ENCODE measurements at places on chromosomes 4 and X.

- no peak for DNase-seq
These were observed 87.2 kb upstream of the MYOZ2 start for GRCh38 chr4:119048446-119048845.

DNA sequence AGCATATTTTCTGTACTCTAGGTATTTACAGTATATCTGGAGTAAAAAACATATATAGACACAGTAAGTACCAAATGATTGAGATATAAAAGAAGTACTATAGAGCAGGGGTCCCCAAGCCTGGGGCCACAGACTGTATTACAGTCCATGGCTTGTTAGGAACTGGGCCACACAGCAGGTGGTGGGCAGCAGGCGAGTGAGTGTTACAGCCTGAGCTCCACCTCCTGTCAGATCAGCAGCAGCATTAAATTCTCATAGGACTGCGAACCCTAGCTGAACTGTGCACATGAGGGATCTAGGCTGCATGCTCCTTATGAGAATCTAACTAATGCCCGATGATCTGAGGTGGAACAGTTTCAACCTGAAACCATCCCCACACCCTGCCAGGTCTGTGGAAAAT is 300.7 kb downstream of the NR3C2 start:
- no peak for DNase-seq

GRCh38 chr4:70704931-70705182 is 16.5 kb downstream of the UTP3 start:
- DNase-seq = no peak

DNA sequence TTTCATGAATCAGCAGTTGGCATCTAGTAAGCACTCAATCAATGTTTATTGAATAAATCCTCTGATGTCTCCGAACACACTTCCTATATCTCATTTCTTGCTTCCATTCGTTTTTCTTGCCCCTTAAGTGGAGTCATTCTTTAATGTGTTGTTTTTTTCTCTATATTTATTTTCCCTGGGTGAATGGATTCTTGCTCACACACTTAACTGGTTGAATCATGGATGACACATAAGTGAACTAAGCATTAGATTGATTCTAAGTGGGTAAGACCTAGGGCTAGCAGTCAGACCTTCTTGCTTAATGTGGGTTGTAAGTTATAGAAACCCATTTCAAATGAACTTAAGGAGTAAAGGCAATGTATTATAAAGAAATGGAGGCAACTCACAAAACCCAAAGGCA is 111.1 kb downstream of the RTL3 start:
- no peak for DNase-seq

- DNase-seq = no peak
These were observed 1.5 kb upstream of the IRAK1 start for GRCh38 chrX:154021131-154021611.

GRCh38 chrX:135489542-135489941 is 30.9 kb upstream of the INTS6L start:
- DNase-seq = no peak

GRCh38 chr4:17492058-17492741 is 19.7 kb downstream of the QDPR start:
- peak; percentile 8 for DNase-seq

DNA sequence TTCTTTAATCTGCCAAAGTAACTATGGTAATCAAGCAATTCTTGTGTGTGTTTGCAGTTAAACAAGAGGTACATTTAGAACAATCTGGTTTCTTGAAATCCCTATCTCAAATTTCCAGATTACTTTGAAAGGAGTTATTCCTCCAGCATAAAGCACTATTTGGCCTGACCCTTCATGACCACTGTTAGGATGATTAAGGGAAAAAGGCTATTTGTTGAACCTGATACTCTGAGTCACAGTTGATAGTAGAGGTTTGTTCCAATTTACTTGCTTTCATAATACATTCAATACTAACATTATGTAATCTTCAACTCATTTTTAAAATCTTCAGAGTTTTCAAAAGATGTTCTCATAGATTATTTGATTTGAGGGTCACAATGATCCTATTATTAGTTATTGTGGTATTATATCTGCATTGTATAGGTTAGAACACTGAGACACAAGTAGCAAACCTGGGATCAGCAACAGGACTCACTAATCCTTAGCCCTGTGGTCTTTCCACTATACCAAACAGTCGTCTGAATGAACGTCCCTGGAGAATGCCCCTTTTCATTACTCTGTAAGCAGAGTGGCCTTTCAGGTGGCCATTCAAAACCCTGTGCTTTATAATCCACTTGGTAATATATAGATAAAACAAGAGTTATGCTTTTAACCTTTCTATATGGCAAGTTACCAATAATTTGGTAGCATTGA is 8.1 kb upstream of the NDST4 start:
- no peak for DNase-seq

DNA sequence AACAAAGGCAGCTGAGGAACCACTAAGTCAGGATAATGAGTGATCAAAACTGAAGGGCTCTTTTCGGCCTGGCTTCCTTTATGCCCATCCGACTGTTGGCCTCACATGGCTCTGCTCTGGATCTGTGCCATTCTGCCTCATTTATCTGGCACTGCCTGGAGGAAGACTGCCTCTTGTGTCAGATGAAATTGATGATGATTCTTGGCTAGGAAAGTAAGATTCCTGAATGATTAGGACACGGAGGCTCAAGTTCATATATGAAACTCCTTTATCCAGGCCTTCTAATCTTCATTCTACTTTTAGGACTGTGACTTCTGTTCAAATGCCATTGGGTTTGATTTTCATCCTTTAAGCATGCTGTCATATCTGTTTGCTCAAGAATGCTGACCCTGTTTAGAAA is 475.4 kb upstream of the RPS6KA3 start:
- no peak for DNase-seq

GRCh38 chr4:48960988-48961635 is 25.0 kb upstream of the CWH43 start:
- DNase-seq = no peak

DNA sequence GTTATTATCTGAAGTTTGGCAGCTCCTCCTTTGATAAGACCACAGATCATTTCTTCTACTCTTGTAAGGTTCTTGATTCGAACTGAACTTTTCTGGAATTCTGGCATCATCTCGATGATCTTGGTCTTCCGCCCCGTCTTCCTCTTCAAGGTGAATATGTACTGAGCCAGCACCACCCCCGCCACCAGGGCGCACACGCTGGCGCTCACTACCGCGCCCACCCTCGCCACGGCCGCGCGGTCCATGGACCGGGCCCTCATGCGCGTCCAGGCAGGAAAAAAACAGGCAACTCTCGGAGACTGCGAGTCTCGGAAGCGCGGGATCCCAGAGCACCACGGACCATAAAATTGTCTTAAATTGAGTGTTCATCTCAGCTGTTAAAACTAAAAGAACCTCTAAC is 458.4 kb upstream of the NDST3 start:
- no peak for DNase-seq

- peak; percentile 83 for DNase-seq
These were observed 13.8 kb downstream of the CMC4 start for GRCh38 chrX:155056877-155057792.

GRCh38 chrX:129013574-129013973 is 509.7 kb downstream of the SMARCA1 start:
- DNase-seq = no peak

DNA sequence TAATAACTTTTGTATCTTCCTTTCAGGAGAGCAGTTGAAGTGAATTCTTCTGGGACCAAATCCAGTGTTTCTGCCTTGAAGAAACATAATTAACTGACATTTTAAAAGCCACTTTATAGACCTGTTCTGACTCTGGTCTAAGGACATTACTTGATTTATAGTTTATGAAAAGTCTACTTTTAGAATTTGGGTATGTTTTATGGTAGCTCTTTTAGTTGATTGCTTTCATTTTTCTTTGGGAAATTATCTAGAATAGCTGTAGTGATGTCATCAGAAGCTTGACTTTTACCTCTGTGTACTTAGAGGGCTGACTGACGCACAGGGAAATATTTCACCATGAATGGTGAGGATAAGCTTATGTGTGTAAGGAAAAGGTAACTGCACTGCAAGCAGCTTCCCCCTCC is 131.8 kb upstream of the LIMCH1 start:
- DNase-seq = no peak

DNA sequence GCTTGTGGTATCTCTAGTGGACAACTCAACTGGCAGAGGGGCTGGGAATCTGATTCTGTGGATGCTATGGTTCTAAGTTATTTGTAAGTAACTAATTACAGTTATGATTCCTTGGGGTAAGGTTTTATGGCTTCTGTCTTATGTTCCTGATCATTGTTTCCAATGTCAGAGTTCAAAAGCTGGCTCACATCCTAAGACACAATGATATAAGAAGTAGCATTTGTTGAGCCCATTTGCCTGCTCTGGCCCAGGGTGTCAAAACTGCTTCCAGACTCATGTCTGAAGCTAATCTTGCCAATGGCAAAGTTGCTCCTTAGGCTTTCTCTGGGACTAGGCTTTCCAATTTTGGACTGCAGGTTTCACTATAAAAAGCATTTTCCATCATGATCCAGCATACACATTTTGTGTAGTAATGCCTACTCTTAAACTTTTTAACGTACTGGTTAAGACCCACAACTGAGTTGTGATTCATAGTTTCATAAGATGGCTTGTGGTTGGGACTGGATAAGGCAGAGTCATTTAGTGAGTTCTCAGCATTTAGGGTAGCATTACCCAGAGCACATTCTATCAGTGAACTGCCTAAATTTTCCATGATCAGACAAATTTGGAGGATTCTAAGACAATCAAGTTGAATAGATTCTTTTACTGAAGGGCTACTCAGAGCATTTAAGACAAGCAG is 50.0 kb downstream of the CCNI start:
- DNase-seq = no peak

GRCh38 chr4:143273160-143273917 is 63.3 kb upstream of the GAB1 start:
- no peak for DNase-seq

DNA sequence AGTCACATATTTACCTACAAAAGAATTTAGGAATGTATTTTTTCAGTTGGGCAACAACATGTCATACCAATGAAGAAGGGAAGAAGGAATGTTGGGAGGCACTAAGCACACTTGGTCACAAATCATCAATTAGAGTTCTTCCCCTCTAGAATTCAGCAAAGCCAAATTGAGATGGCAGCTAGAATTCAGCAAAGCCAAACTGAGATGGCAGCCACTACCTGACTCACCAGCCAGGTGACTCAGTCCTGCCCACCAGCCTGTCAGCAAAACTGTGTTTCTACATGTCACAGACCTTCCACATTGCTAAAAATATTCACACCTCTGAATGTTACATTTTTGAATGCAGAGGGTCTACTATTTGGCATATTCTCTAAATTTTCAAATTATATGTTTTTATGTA is 63.2 kb upstream of the NOCT start:
- DNase-seq = no peak

DNA sequence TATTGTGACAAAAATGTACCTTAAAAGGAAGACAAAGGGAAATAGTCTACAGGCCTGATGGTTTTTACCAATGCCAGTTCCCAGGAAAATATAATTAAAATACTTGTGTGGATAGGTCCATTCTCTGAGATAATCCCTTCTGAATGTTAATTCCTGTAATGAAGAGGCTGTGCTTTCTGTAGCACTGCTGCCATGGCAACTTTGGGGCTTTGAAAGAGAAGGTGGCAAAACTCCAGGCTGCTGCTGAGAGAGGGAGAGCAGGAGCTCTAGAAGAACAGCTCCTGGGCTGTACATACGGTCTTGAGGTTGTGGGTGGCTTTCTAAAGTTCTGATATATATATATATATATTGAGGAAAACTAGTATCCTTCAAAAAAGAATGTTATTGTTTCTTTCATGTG is 125.4 kb downstream of the PDLIM5 start:
- no peak for DNase-seq

- no peak for DNase-seq
These were observed 394.7 kb downstream of the PDGFC start for GRCh38 chr4:156576946-156577345.

DNA sequence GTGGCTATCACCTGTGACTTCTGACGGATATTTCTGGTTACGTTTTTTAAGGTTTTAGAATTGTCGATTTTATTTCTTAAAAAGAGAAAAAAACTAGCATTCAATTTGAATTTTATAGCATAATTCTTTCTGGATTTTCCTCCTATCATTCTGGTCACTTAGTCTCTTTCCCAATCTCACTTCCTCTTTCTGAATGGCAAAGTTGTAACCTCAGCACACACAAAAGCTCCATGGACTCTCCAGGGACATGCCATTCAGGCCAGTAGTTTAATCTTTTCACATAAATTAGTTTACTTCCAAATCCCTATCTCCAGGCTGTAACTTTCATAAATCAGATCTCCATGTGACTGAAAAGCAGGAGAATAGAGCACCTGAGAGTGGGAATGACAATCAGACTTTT is 110.7 kb downstream of the ARAP2 start:
- no peak for DNase-seq

DNA sequence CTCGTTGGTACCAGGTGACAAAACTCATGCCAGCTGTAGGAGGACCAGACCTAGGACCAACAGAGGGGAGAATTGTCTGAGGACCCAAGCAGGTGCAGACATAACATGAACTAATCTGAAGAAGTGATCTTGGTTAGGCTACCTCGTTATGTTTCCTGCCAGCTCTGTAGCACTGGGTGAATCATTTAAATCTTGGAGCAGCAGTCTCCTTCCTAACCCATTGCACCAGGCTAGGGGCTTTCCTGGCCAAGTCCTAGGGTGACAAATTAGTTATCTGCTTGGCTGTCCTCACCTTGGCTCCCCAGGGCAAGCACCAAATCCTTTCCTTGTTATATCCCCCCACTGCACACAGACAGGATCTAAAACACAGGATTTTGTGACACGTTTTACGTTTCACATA is 87.8 kb downstream of the WWC2 start:
- no peak for DNase-seq

- DNase-seq = peak; percentile 41
These were observed 447.5 kb upstream of the RASGEF1B start for GRCh38 chr4:81919223-81919622.

Measured in small intestine (tissue), 16 donors.